ENCODE measurements at places on chromosomes 3 and 15.

DNA sequence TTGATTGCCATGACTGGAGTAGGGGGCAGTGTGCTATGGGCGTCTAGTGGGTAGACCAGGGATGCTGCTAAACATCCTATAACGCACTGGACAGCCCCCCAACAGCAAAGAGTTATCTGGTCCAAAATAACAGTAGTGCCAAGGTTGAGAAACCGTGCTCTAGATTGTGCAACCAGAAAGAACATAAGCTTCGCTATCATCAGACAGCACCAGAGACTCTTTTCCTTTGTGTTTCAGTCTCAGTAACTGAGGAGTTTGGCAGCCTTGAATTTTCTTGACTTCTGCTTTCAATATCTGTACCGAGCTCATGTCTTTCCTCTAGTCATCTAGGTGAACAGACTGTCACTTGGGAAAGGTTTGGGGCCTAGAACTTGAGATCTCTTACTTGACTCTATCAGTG is 8.8 kb downstream of the ARID3B start:
- DNase-seq, result no peak

DNA sequence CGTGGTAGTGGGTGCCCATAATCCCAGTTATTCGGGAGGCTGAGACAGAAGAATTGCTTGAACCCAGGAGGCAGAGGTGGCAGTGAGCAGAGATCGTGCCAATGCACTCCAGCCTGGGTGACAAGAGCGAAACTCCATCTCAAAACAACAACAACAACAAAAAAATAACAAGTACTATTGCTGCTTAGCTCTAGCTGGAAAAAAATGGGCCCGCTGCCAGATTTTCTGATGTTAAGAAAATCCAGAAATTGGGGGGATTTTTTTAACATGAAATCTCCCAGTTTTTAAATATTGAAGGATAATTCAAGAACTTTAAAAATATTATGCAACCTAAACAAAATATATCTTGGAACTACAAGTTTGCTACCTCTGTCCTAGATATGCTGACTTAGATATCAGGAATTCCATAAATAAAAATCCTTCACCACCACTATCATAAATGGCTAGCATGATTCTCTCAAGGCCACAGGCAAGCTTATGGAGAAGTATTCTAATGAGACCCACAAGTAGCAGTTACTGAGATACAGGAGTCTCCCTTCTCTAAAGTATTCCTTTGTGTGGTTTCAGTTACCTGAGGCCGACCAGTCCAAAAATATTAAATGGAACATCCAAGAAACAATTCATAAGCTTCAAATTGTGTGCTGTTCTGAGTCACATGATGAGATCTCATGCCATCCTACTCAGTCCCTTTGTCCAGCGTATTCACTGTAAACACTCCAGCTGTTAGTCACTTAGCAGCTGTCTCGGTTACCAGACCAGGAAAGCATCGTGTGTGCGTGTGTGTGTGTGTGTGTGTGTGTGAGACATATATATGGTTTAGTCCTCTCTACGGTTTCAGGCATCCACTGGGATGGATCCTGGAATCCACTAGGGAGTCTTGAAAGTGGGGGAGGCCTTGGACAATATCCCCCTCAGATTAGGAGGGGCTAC is 277.2 kb downstream of the TBL1XR1 start:
- no peak for DNase-seq

GRCh38 chr3:62703451-62704167 is 171.6 kb downstream of the CADPS start:
- DNase-seq, result no peak

GRCh38 chr3:23404246-23404645 is 201.1 kb downstream of the UBE2E2 start:
- DNase-seq, result no peak

DNA sequence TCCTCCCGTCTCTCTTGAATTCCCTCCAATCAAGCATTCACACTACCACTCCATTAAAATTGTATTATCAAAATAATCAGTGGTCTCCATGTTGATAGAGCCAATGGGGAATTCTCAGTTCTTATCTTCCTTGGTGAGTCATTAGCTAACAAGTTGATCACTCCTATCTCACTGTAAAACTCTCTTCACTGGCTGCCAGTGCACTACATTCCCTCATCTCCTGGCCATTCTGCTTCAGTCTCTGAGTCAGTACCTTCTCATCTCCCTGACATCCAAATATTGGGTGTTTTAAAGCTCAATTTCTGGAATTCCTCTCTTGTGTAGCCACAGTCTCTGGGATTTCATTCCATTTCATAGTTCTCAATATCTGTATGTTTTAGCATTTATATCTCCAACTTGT is 175.2 kb downstream of the ALDH1A2 start:
- no peak for DNase-seq

GRCh38 chr15:66778314-66778665 is 76.3 kb downstream of the SMAD6 start:
- DNase-seq, result no peak

DNA sequence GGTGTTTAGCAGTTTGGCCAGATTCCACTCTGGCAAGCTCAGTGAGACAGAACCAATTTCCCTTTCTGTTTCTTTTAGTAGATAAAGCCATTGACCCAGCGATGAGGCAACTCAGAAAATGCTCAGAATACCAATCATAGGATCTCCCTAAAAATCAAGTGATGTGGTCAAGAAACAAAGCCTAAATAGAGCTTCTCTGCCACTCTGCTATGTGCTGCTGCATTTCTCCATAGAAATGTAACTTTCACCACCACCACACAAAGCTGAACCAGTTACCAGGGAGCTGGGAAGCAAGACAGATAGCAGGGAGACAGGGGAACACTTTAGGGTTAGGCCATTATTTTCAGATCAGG is 109.8 kb downstream of the RPL22L1 start:
- no peak for DNase-seq

DNA sequence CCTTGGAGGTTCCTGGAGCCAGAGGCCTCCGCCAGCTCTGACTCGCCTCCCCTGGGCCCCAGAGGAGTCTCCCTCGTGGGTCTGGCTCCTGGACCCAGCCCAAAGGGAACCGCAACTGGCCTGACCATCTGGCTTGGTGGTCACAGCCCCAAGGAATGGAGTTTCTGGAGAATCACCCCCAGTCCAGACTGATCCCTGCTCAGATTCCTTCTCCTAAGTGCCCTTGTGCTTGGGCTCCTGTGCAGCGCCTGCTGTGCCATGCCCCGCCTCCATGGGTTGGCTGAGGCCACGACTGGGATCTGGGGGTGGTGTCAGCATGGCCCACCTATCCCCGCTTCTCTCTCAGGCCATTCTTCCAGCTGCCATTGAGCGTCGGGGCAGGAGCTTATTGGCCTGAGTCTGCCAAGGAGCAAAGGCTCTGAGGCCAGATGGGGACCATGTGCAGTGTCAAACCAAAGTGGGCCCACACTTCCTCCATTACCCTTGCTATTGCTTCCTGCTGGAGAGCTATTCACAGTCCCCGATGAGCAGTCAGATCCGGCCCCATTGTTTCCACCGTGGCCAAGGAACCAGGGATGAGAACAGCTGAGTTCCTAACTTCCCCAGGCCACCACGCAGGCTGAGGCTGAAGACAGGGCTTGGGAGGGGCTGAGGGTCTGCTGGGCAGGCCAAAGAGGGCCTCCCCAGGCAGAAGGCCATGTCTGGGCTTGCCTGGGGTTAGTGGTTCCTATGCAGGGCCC is 19.0 kb downstream of the CSPG4 start:
- DNase-seq, result no peak

DNA sequence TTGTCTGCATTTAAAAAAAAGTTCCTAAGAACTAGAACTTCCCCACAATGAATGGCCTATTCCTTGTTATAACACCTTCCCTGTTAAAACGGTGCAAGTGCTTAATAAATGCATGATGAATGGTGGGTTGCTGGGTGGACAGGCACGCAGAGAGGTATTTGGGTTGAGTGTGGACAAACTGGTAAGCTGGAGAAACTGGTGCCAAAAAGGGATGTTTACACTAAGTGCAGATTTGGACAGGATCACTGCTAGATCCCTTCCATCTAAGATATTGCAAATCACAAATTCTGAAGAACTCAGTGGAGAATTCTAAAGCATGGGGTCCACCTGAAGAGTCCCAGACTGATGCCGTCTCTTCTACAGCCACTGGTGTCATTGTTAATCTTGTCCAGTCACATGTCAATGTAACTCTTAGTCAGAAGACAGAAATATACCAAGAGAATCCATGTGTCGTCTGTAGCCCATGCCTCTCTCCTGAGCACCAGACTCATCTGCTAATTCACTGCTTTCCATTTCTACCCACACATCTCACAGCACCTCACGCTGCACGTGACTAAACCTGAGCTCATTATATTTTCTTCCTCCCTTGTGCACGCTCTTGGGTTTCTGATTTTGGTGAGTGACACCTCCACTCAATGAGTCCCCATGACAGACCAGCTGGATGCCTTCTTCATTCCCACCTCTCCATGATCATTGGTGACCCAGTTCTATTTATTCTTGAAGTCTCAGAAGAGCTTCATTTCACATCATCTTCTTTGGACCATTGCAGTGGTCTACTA is 328.9 kb downstream of the THSD4 start:
- DNase-seq, result no peak

DNA sequence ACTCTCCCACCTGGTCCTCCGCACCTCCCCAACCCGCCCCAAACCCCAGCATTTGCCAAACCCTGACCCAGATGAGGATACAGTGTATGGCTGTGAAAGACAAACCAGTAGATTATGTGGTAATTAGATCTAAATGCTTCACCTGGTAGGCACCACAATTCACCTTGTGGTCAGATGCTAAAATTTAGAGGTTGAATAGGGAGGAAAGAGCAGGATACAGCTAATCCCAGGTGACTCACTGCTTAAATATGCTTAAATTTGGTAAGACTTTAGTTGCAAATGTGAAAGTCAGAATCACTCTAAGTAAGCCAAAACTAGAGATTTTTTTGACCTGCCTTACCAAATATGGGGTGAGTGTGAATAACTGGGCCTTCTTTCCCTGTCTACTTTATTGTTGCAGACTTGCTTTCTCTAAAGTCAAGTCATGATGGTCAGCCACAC is 105.5 kb downstream of the MME start:
- no peak for DNase-seq

DNA sequence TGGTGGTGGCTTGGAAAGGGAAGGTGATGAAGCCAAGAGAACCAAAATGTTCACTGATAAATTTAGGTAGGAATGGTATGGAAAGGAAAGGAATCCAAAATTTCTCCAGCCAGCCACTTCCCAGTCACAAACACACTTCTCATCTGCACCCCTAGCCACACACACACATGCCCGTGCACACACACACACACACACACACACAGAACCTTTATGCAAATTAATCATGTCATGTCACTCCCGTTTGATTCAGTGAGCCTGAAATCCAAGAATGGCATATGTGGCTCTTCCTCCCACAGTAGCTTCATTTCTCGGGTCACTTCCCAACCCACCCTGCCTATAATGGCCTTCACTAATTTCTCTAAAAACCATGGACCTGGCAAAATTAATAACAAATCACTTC is 3.1 kb upstream of the HLTF start:
- DNase-seq, result no peak

GRCh38 chr15:97941572-97941971 is 18.9 kb upstream of the ARRDC4 start:
- DNase-seq, result no peak

DNA sequence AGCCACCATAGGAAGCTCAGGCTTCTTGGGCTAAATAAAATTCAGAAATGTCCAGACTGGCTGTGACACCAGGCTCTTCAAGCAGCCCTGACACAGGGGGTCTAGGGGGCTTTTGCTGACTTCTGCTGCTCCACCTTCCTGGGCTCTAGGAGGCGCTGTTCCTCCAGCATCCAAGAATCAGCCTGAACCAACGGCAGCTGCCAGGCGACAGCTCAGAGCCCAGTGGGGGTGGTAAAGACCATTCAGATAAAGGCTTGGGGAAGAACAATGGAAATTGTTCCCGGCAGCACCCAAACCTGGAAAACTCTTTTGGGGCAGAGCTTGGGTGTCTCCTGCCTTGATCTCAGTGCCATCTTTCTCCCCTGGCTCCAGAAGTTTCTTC is 21.6 kb upstream of the PSTPIP1 start:
- no peak for DNase-seq

DNA sequence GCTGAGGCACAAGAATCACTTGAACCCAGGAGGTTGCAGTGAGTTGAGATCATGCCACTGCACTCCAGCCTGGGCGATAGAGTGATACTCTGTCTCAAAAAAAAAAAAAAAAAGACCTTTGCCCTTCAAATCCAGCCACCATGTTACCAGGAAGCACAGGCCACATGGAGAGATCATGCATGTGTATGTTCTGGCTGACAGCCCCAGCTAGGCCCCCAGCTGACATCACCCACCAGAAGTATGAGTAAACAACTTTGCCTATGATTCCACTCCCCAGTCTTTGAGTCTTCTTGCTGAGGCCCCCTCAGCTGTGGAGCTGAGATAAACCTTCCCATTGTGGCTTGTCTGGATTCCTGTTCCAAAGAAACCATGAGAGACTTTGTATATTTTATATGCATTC is 3.3 kb upstream of the ARIH2 start:
- no peak for DNase-seq

- no peak for DNase-seq
These were observed 20.5 kb downstream of the SIDT1 start for GRCh38 chr3:113552851-113553250.

DNA sequence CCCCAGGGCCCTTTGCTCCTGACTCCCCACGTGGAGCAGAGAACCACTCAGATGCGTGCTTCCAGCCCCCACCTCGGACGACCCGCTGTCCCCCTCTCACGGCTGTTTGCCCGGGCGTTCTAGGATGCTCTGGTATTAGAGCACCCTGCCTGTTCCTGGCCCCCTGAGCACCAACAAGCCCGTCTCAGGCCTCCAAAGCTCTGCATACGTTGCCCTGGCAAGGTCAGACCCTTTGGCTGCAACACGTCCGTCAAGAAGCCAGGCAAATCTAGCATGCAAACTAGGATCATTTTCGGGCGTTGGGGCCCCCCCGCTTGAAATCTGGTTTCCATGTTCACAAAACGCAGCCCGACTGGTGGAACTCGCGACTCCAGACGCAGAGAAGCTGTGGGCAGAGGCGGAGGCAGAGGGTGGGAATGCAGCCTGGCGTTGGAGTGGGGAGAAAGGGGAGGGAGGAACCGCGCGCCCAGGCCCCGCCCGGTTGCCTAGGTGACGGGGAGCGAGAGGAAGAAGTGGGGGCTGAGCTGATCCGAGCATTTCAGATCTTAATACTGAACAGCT is 86.2 kb upstream of the PIAS1 start:
- no peak for DNase-seq

- DNase-seq, result no peak
These were observed 54.5 kb downstream of the OSBPL10 start for GRCh38 chr3:31926543-31926942.

GRCh38 chr3:79111375-79112052 is 656.3 kb downstream of the ROBO1 start:
- DNase-seq, result no peak

All from GM18507 (cell line).